ENCODE measurements at places on chromosomes 13 and 19.
A peak's percentile ranks its signal among the peaks of the same experiment; 100 is the strongest.

DNA sequence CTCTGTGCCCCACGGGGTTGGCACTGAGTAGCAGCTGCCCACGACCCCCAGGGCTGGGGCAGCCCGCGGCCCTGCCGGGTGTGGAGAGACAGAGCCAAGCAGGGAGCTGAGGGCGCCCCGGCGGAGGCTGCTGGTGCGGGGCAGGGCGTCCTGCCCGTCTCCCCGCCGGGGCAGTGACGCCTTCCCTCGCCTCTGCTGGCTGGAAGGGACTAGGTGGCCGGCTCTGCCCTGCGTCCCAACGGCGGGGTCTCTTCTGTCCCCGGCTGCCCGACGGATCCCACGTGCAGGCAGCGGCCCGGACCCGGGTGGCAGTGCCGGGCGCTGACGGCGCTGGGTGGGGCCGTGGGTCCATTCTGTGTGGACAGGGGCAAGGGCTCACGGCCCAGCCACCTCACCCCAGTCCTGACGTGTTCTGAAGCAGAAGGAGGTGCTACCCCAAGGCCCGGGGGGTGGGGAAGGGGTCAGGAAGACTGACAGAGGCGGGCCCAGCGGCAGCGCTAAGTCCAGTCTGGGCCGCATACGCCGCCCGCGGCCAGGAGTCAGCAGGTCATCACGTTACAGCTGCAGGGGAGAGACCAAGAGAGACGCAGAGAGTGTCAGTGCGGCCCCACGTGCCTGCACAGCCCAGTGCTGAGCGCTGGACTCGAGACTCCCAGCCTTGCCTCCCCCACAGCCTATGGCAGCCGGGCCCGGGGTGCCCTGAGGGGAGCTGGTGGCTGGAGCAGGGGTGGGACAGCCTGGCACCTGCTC, 15.1 kb upstream of the PLPP2 start:
- no peak for DNase-seq

- DNase-seq = no peak
Observed at GRCh38 chr13:114027046-114027715, 53.3 kb upstream of the C13orf46 start.

GRCh38 chr13:110336681-110337080, 29.6 kb downstream of the COL4A2 start:
- no peak for DNase-seq

- no peak for DNase-seq
Observed at GRCh38 chr19:18809149-18809868, 18.2 kb upstream of the COMP start.

GRCh38 chr13:78620936-78621470, 17.7 kb upstream of the POU4F1 start:
- no peak for DNase-seq

DNA sequence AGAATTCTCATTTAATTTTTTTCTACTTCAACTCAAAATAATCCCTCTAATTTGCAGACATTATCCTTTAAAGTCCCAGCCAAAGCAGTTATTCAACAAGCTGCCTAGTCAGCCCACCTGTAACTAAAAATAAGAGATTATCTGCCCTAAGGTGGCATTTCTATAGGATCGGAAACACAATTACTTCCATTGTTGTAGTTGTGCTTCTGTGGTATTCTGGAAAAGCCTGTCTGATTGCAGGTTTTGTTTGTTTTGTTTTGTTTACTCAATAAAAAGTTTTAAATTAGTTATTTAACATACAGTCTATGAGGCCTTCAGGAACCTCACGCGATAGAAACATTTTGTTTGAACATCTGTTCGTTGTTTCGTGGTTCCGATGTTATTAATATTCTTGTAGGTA, 101.0 kb downstream of the ZIC5 start:
- DNase-seq = no peak

- DNase-seq = no peak
Observed at GRCh38 chr13:64917566-64917965, 2312.6 kb downstream of the PCDH9 start.

- no peak for DNase-seq
Observed at GRCh38 chr19:47890865-47891621, 4.9 kb upstream of the SULT2A1 start.

DNA sequence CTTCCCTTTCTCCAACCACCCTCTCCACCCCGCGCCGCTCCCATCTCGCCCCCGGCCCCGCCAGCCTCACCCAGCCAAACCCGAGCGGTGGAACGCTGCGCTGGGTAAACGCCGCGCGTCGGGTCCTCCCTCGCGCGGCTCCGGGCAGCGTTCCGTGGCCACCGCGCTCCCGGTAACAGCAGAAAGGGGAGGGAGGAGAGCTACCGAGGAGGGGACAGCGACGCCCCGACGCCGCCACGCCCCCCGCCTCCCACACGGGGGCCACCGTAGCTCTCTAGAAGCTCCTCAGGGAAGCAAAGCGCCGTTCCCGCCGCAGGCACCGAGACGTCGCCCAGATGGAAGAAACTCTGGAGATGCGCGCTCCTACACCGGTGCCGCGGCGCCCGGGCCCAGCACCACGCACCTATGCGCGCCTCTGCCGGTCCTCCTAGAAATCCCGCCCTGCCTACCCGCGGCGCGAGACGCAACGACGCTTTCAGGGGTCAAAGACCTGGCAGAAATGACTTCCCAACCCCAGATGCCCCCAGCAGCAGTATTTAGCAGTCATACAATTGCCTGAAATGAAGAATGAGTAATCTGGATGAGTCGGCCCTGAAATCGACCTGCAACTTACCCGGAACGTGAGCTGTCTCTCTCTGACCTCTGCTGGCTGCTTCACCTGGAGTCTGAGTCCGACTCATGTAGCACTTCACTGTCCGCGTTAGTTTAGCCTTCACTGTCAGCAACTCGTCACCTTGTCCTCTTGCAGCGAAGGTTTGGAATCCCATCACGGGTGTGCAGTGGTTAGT, at the start of gene RUBCNL:
TSS of gene RUBCNL (minus strand) at position 189 of the 788 bp plus-strand sequence. CDS start 14,777 bp downstream, outside the sequence.
- no peak for DNase-seq

- no peak for DNase-seq
Observed at GRCh38 chr13:110131424-110131823, 175.5 kb downstream of the COL4A1 start.

- no peak for DNase-seq
Observed at GRCh38 chr13:69579351-69579750, 528.3 kb upstream of the ATXN8OS start.

DNA sequence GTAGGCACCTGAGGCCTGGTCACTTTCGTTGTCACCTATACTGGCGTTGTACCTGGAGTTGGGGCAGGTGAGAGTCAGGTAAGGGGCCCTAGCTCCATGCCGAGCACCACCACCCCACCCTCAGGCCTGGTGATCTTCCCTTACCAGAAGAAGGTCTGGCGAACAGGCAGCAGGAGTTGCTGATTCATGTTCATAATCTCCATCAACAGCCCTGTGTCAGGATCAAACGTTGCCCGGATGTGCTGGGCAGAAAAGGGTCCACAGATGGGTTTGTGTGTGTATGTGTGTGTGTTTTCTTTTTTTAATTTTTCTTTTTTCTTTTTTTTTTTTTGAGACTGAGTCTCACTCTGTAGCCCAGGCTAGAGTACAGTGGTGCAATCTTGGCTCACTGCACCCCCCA, 14.3 kb downstream of the MAN2B1 start:
- DNase-seq = no peak

DNA sequence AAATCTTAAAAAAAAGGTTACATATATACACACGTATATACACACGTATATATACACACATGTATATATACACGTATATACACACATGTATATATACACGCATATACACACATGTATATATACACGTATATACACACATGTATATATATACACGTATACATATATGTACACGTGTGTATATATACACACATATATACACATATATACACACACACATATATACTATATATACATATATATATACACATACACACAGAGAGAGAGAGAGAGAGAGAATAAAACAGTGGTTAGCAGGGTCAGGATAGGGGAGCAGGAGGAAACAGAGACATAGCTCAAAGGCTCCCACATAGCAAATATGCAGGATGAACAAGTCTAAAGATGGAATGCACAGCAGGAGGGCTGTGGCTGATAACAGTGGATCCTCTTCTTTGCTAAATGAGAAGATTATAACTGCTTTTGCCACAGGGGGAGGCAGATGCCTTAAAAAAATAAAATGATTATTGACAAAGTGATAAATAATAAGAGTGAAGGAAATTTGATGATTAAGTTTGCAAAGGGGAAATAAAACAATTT, 714.5 kb downstream of the UQCRFS1 start:
- DNase-seq = no peak

- DNase-seq = no peak
Observed at GRCh38 chr13:47004027-47004426, 107.2 kb upstream of the HTR2A start.

GRCh38 chr13:40271271-40271885, 395.1 kb downstream of the FOXO1 start:
- DNase-seq = no peak

DNA sequence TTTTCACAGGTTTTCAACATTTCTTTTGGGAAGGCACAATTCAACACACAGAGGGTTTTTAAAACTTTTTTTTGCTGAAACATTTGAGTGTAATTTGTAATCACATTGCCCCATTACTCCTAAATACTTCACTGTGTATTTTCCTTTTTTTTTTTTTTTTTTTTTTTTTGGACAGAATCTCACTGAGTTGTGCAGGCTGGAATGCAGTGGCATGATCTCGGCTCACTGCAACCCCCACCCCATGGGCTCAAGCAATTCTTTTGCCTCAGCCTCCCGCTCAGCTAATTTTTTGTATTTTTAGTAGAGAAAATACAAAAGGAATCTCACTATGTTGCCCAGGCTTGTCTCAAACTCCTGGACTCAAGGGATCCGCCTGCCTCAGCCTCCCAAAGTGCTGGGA, 14.8 kb upstream of the DNAJC15 start:
- no peak for DNase-seq

DNA sequence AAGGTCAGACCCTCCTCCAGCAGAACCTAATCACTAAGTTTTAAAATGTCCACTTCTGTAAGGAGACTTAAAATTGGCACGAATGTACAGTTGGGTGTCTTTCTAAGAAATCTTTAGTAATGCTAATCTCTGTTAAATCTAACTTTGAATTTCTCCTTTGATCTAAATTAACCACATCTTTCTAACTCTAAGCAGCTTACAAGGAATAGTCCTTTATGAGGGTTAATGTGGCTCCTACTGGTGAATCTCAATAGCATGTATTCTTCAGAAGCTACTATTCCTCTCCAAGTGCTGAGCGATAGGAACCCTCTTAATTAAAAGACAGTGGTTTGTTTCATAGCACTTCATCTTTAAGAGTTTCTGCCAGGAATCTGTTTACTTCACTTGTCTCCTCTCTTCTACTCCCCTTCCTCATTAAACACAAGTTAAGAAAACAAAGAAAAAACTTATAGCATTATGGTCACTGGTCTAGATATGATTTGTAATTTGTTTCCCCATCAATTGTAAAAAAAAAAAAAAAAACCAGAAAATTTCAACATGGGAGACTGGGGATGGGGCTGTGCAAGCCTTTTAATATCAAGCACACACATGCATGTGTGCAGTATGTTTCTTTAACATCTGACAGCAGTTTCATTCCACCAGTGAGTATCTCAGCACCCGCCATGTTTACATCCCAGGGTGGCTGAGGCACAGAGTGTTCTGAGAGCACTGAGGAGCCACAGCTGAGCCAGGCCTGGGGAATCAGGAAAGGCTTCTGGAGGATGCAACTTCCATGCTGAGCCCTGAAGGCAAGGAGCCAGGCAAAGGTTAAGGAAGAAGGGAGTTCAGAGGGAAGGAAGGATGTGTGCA, 57.7 kb downstream of the ATP7B start:
- no peak for DNase-seq

GRCh38 chr13:111153977-111154332, 38.8 kb downstream of the ARHGEF7 start:
- DNase-seq = no peak

DNA sequence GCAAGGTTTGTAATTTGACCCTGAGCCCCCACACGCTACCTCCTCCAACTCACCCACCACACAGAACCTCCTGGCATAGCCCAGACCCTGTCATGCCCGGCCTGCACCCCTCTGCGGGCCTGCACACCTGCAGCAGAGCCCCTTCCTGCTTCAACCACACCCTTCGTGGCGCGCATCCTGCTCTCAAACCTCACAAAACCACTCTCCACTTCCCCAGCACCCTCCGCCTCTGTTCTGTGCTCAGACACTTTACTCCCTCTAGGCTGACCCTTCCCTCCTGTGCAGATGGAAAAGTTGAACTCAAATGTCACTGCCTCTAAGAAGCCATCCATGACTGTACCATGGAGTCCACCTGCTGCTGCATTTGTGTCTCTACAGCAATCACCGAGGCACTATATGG, 28.5 kb downstream of the FAAP24 start:
- no peak for DNase-seq

- DNase-seq = no peak
Observed at GRCh38 chr13:39036212-39036611, 1.7 kb downstream of the PROSER1 start.

- DNase-seq = no peak
Observed at GRCh38 chr19:45876161-45876410, 9.9 kb downstream of the IRF2BP1 start.

DNA sequence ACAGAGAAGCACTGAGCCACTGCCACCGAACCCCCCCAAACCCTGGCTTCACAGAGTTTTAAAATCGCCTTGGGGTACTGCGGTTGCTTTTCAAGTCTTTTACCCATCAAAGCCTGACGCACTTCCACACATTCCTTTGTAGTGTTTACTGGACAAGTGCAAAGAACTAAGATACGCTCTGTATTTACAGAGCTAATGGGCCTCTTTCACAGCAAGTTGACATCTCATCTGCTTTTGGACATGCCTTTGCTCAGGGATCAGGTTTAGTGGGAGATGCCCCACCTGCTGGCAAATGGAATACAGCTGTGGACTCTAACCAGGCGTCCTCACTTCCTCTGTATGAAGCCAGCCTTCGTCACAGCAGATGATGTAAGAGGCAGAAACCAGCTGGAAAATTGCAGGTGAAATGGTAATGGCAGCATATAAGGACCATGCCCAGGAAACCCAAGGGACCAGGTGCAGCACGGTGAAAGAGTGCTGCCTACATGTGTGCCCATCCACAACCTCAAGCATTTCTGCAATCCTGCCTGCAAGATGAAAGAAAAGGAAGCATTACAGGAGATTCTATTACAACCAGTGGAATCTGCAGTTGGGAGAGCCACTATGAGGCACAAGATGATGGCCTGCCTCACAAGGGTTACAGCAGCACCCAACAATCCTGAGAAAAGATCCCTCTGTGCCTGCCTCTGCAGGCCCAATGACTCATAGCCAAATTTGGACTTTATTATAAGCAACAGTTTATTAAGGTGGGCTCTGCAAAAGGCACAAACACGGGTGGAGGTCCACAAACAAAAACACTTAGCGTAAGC, 34.7 kb downstream of the BRD4 start:
- peak; percentile 38 for DNase-seq

- no peak for DNase-seq
Observed at GRCh38 chr19:36876993-36877938, 26.6 kb downstream of the ZNF345 start.

DNA sequence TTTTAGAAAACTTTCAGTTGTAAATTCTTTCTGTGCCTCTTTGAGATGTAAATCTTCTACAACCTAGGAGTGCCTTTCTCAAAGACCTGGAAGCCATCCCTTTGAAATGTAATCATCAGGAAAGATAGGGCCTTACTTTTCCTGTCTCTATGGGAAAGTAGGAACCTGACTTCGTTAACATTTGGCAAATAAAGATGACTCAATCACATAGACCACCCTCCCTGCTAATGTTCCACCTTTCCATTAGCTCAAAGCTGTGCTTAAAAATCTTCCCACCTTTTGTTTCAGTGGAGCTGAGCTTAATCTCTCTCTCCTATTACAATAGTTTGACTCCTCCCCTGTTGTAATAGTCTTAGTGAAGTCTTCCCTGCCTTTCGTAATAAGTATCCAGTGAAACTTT, 247.7 kb downstream of the OLFM4 start:
- no peak for DNase-seq

- DNase-seq = no peak
Observed at GRCh38 chr13:19864024-19864745, 736 bp upstream of the ZMYM5 start.

- DNase-seq = no peak
Observed at GRCh38 chr13:24225930-24226329, 65.4 kb downstream of the SPATA13 start.

All from Panc1 (cell line).